ENCODE measurements at places on chromosomes 3 and 15.

DNA sequence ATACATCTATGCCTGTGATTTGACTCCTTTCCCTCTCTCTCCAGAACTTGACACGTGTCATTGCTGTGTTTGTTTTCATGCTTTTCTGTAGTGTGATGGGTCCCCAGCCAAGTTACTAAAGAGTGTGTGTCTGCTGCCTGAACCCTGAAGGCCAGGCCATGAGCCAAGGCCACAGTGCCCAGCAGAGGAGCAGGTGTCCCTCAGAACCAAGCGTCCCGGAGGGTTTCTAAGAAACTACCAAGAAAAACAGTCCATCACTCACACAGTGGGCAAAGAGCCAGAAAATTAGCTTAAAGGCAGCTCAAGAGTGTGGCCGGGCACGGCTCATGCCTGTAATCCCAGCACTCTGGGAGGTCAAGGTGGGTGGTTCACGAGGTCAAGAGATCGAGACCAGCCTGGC lies 35.2 kb downstream of the FBXO45 start:
- DNase-seq = no peak

DNA sequence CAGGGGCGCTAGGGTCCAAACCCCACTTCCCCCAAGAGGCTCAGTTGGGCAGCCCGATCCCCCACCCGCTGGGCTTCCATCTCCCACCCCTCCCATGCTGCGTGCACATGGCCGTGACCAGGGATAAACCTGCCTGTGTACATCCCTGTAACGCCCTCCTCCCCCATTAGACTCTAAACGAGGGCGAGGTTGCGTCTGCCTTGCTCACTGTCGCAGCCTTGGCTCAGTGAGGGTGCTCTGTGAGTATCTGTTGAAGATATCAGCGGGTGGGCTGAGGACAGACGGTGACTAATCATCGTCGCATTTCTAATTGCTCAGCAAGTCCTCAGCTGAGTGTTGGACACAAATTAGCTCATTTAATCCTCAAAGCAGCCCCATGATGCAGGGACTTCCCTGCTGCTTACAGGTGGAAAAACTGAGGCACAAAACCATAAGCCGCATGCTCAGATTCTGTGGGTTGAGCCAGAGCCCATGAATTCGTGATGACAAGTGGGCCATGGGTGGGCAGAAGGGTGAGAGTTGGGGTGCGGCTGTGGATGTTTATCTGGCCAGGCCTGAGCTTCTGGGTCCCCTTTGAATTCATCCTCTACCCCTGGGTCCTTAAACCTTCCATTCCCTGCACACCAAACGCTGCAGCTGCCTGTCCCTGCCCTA lies 26.0 kb downstream of the FBLN2 start:
- DNase-seq = no peak

GRCh38 chr15:31400222-31400927 lies 73.7 kb downstream of the KLF13 start:
- DNase-seq = no peak

DNA sequence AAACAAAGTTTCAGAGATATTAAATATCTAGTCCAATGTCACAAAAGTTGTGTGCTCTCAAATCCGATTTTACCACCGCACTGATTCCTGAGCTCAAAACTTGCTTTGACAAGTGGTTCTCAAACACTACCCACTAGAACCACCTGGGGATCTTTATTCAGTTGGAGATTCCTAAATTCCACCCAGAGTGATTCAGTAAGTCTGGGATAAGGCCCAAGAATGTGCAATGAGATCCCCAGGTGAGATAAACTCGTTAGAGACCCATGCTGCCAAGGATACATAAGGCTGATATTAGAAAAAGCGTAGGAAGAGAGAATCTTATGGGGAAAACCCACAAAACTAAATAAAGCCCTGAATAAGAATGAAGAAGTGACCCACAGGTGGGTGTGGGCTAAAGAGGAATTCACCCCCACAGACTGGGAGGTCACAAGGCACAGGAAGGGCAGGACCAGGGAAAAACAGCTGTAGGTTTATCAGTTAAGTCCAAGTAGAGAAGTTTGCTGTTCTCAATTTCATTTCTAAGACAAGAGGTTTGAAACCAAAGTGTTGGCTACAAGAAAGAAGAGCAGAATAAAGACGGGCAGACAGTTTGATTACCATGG lies 11.5 kb upstream of the RPS17 start:
- no peak for DNase-seq

- no peak for DNase-seq
These were observed 1.6 kb upstream of the SUCNR1 start for GRCh38 chr3:151871639-151872468.

- DNase-seq = no peak
These were observed 91.7 kb upstream of the LPP start for GRCh38 chr3:188062216-188062615.

GRCh38 chr3:113259196-113259595 lies 47.8 kb downstream of the BOC start:
- no peak for DNase-seq

DNA sequence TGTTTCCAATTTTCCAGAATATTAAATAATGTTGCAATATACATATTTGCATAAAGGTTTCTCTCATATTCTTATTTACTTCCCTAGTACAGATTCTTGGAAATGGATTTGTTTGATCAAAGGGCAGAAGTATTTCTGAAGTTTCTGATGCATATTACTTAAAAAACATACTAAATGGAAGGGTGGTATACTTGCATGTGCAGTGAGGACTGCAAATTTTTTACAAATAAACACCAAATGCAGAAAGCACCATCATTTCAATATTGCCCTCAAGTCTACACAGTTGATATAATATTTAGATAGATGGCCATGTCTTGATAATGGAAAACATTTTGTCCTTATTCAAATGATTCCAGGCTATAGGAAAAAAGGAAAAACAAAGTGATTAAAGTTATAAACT lies 12.3 kb downstream of the TM4SF18 start:
- no peak for DNase-seq

DNA sequence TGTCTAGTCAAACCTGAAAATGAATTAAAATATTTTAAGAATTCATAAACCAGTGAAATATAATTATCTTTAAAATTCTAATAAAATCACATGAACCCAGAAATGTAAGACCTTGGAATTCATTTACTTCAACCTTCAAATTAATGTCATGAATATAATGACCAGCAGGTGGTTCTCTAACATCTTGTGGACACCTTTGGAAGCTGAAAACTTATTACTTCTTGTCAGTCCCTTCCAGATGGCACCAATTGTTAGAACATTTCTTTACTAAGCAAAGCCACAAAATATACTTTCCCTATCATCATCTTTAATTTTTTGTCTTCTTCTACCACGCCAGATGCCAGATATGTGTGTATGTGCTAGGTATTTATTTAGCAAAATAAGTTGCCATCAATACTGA lies 240.0 kb downstream of the MBNL1 start:
- DNase-seq = no peak

DNA sequence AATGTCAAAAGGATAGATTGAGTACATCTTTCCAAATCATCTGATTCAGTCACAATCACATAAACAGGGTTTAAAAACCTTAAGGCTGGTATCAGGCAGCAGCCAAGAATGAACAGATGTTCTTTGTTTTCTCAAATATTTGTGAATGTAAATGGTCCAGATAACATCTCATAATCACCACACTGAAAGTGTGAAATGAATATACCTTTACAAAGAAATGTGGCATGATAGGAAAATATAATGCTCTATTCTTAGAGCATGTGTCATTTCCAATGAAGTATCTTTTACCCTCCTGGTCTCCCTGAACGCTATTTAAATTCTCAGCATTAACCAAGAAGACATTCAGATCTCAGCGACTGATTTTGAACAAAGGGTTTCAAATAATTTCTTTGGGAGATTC lies 8.8 kb upstream of the ACTC1 start:
- no peak for DNase-seq

GRCh38 chr3:46097691-46098241 lies 70.5 kb upstream of the XCR1 start:
- no peak for DNase-seq

DNA sequence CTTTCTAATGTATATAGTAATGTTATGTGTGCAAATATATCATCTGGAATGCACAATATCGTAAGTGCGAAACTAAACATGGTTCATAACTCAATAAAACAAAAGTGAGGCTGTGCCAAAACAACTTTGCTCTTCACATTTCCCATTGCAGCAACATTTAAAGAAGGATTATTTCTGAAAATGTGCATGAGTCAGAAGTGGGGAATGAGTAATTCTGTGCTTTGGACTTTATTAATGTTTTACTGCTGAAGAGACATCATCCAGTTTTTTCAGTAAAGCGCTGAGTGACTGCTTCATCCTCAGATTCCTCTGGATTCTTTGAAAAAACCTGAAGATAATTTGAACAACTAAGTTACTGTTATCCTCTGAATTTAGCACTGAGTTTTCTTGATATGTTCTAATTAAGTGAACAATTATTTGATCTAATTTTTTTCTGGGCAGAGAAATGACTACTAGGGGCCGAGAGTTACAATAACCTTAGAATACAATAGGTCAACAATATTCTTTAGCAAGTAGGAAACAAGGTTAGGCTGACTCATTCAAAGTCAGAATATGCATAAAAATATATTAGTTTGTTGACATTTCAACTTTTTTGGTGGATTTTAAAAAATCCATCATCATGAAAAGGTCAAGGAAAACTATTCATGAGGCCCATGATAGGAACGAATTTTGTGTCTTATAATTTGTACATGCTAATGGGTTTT lies 20.0 kb upstream of the PLCL2 start:
- no peak for DNase-seq

DNA sequence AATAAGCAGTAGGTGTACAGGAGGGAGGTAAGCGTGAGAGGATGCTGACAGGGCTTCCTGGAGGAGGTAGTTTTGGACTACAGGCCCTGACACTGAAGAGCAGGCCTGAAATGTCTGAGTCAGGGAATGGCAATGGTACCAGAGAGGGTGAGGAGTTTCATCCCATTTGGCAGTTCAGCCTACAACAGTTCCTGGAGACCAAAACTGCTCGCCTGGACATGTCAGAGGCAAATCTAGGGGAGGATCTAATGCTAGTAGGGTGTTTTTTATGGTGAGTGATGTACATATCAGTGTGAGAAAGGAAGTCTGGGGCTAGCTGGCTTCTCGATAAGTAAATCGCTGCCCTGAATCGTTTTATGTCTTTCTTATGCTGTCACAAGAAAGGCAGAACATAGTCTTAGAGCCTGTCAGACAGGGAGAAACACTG lies 13.8 kb upstream of the TNFSF10 start:
- DNase-seq = no peak

- DNase-seq = no peak
These were observed 64.4 kb upstream of the CSPG5 start for GRCh38 chr3:47643092-47643491.

DNA sequence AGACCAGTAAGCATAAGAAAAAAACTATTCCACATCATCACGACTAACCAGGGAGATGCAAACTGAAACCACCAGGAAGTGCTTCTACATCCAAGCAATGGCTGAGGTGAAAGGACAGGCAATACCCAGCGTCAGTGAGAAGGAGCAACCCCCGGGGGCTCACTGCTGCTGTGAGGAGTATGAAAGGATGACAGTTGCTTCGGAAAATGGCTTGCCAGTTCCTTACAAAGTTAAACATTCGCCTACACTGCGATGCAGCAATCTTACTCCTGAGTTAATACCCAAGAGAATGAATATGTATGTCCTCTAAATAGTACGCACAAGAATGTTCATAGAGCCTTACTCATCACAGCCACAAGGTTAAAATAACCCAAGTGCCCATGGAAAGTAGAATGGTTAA lies 13.3 kb upstream of the PLXNA1 start:
- DNase-seq = no peak

DNA sequence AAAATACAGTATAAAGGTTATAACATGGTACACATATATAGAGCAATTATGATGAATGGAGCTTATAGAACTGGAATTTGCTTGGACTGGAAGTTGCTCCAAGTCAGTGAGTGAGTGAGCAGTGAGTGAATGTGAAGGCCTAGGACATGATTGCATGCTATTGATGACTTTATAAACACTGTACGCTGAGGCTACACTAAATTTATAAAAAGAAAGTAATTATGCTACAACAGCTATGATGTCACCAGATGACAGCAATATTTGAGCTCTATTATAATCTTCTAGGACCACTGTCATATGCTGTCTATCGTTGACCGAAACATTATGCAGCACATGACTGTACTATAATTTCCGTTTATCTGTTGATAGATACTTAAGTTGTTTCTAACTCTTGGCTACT lies 463.3 kb downstream of the EPHA6 start:
- DNase-seq = no peak

GRCh38 chr15:65377976-65378366 lies at the start of gene IGDCC3:
Gene IGDCC3, minus strand, starts transcription at chr15:65378002. Its CDS starts 214 bp downstream, at chr15:65377788.
- no peak for DNase-seq

GRCh38 chr3:50494126-50494525 lies 9.3 kb downstream of the CACNA2D2 start:
- no peak for DNase-seq

- no peak for DNase-seq
These were observed 57.2 kb downstream of the ITGB5 start for GRCh38 chr3:124829819-124830554.

GRCh38 chr3:141981084-141981483 lies 104.6 kb downstream of the ATP1B3 start:
- DNase-seq = no peak

- no peak for DNase-seq
These were observed 103.6 kb downstream of the ADAMTS9 start for GRCh38 chr3:64584179-64584578.

DNA sequence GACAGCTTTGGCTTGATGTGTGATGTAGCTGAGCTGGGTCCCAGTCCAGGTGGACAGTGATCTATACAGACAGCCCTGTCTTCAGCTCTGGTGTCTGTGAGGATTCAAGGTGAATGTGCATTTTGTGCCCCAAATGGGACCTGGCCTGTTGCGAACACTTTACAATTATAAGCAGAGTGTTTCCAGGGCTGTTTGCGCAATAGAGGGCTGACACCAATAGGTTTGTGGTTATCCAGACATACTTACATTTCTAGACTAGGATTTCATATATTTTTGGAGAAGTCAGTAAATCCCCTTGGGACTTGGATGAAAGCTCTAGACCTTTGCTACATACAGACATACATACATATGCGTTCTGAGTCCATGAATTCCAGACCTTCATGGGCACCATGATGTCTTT lies 4.2 kb upstream of the TATDN2 start:
- no peak for DNase-seq

GRCh38 chr3:111636366-111636885 lies 41.3 kb upstream of the ZBED2 start:
- DNase-seq = no peak

- no peak for DNase-seq
These were observed at the start of gene ROBO1 for GRCh38 chr3:79767905-79768267. Gene ROBO1, minus strand, starts transcription at chr3:79767998.

- no peak for DNase-seq
These were observed 135.4 kb downstream of the SNRPN start for GRCh38 chr15:25090073-25090733.
